ENCODE measurements at places on chromosomes 2 and 18.
A peak's percentile ranks its signal among the peaks of the same experiment; 100 is the strongest.

- DNase-seq, result no peak
These were observed 80.1 kb upstream of the CTDP1 start for GRCh38 chr18:79599441-79599931.

GRCh38 chr2:62817995-62818713, 112.6 kb downstream of the EHBP1 start:
- DNase-seq, result no peak

DNA sequence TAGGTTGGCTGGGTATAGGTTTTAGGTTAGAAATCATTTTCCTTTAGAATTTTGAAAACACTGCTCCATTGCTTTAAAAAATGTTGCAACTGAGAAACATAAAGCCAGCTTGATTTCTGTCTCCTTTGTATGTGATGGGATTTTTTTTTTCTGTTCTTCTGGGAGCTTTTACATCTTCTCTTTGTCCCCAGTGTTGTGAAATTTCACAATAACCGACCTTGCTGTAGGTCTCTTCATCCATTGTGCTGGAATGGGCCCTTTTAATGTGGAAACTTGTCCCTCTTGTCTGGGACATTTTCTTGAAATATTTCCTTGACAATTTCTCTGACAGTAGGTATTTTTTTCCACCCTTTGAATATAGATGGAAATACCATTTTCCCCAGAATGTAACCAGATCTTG, 44.0 kb upstream of the LAPTM4A start:
- DNase-seq, result no peak

- no peak for DNase-seq
These were observed 342.6 kb downstream of the LPIN1 start for GRCh38 chr2:12089001-12089400.

GRCh38 chr2:124610866-124611265, 585.8 kb downstream of the CNTNAP5 start:
- DNase-seq, result no peak

DNA sequence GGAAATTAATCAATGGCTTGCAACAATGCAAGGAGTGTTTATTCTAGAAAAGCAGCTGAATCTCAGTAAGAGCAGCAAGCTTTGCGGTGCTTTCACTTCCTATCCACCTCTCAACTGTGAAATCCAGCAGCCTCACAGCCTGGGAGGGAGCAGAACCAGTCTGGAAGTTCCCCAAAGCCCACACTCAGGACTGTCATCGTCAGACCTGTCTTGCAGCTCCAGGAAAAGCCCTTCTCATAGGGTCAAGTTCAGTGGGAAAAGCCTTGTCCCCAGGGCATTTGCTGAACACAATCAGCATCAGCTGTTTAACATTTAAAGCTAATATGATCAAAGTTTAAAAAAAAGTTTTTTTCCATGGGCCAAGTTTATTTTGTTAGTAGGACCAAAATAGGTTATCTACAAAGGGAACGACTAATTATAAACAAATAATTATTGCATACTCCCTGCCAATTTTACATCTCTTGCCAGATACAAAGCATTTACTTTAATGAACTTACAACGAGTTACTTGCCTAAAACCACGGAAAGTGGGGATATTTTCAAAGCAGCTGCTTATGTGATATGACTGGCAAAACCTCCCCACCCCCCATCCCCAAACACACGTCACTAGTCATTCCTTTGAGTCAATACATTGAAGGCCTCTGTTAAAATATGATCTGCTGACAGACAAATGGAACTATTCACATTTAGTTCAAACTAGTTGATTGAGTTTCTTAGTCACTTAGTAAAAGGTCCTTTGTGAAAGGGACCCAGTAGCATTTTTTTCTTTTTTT, 36.8 kb downstream of the PARD6G start:
- DNase-seq, result no peak

DNA sequence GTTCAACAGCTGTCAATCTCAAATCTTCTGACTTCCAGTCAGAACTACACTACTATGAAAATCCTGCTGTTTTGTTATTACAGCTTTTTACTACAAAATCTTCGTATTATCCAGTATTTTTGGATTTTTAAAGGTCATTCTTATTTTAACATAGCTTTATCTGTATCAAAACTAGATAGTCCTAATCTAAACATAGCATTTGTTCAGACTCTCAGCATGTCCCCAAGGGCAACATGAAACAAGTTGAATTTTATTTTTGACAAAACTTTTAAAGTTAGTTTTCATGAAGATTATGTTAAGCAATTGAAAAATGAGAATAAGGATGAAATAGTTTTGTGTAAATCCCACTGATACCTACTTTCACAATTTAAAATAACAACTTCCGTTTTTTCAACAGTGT, 48.1 kb downstream of the PDE1A start:
- no peak for DNase-seq

- no peak for DNase-seq
These were observed 24.3 kb downstream of the ADD2 start for GRCh38 chr2:70743677-70744076.

- DNase-seq, result peak; percentile 24
These were observed 37.4 kb downstream of the ACTR2 start for GRCh38 chr2:65264821-65265670.

GRCh38 chr2:42793334-42794270, 1.2 kb upstream of the HAAO start:
- DNase-seq, result no peak

Data from germinal center (tissue), 1 donor.